SW480 (cell line): ENCODE measurements at places on chromosomes 4 and X.

GRCh38 chrX:74408304-74408703 is 13.0 kb upstream of the SLC16A2 start:
- no peak for DNase-seq

- peak; percentile 35 for DNase-seq
Observed at GRCh38 chr4:138576684-138577083, 334.5 kb upstream of the SLC7A11 start.

DNA sequence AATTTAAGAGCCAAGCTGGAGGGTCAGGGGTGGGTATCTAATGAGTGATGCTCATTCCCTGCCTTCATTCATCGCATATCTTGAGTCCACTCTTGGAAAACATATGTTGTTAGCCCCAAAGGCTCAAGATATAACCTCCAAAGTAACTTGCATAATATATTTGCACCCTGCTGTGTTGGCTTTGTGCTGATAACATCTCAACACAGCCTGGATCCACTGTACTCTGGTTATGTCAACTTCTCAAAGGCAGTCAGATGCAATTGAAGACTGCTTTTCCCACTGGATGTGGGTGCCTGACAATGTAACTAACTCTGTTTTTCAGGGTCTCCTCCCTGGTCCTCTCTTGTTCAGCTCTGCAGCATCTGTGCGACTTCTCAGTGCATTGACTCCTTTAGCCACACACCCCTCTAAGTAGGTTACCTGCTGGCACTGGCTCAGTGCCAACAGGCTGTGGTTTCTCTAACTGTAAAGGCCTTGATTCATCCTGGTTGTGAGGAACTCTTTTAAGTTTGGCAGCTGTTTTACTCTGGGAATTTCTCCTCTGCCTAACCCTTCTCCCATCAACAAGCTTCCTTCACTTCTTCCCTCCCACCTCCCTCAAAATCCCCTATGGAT is 28.1 kb downstream of the SLC16A2 start:
- DNase-seq: peak; percentile 52

DNA sequence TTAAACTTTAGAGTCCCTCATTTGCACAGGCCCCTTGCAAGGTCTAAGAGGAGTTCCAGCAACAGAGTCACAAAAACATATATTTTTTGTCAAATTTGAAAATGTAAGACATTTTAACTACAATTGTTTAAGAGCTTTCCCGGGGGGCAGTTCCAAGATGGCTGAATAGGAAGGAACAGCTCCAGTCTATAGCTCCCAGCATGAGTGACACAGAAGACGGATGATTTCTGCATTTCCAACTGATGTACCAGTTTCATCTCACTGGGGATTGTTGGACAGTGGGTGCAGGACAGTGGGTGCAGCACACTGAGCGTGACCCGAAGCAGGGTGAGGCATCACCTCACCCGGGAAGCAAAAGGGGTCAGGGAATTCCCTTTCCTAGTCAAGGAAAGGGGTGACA is 71.4 kb upstream of the NMU start:
- no peak for DNase-seq

GRCh38 chrX:68534691-68535090 is 35.8 kb downstream of the YIPF6 start:
- DNase-seq: no peak

DNA sequence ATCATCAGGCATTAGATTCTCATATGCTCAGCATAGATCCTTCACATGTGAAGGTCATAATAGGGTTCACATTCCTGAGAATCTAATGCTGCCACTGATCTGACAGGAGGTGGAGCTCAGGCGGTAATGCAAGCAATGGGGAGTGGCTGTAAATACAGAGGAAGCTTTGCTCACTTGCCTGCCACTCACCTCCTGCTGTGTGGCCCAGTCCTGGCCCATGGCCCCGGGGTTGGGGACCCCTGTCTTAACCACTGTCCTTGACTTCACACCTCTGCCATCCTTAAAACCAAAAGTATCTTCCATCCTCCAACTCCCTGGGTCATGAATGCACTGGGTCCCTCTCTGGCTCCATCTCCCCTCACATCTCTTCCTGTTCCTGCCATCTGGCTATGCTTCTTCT is 129.1 kb downstream of the HMX1 start:
- DNase-seq: no peak

GRCh38 chr4:20248155-20248558 is 3.5 kb upstream of the SLIT2 start:
- peak; percentile 43 for DNase-seq

- DNase-seq: peak; percentile 30
Observed at GRCh38 chrX:102515975-102516941, at the start of gene TMSB15A. TMSB15A (minus strand) TSS chrX:102516739.

DNA sequence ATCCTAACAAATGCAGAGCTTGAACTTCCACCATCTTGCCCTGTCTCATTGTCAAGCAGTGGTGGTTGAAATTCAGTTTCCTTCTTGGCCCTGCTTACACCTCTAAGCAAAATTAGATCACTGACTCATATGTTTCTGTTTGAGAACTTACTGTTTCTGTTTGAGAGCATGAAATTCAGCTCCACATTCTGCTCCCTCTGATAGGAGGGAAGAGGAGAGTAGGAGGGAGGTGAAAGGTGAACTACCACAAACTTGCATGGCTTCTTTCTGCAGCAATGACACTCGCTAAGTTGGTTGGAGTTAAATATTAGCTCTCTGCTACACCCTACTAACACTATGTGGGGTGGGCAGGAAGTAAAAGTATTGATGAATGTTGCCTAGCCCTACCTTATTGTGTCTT is 117.8 kb upstream of the EDA2R start:
- no peak for DNase-seq
